Natural killer cell (primary cell): ENCODE measurements at places on chromosomes 6 and 20. TPM values are rescaled to one million over a fixed set of nuclear protein-coding genes. Genes with fewer than 3 reads are reported as not detected.
A peak's percentile ranks its signal among the peaks of the same experiment; 100 is the strongest.

GRCh38 chr20:25695532-25696370, 902 bp downstream of the ZNF337 start:
- no peaks in the 10 kb centered on the region for H3K27me3 ChIP-seq
- peak overlapping the region; percentile 60 for H3K27ac ChIP-seq
- DNase-seq, result no peak
- H3K4me1 ChIP-seq, result peaks cover 10% of the 10 kb centered on the region
- peaks cover 4% of the 10 kb centered on the region for H3K36me3 ChIP-seq

DNA sequence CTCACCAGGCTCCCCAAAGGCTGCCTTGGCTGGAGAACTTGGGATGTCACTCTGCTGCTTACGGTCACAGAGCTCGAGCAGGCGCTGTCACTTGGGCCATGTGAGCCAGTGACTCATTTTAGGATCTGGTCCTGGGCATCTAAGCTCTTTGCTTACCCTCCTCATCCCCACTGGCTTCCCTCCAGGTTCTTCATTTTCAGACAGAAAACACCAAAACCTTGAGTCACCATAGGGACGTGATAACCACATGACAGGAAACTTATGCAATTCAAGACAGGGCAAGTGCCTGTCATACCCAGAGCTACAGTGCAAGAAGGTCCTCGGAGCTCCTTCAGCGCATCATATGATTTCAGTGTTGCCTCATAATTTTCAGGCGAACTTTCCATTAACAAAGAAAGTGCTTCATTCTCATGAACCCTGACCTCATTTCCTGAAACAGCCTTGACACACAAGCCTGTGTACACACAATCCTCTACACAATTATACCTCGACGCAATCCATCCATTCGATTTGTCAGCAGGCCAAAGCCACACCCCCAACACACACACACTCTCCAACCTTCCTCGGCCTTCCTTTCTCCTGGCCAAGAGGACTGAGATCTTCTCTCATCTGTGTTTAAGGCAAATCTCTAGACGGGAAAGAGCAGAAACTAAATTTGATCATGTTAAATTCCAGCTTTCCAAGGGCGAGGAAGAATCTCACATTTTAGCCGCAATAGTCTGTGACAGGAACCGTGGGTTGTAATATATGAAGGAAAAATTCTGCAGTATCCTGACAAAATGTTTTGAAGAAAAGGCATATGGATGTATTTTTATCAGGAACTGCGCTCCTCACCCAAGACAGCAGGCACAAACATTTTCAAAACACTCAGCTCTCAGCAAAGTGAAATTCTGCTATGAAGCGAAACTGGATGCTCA, 25.3 kb downstream of the TBC1D7 start:
- peak overlapping the region; percentile 51 for H3K27ac ChIP-seq
- H3K4me3 ChIP-seq, result no peak overlapping the region
- H3K36me3 ChIP-seq, result peaks cover 56% of the 10 kb centered on the region
- no peaks in the 10 kb centered on the region for H3K27me3 ChIP-seq
- peak; percentile 69 for DNase-seq

DNA sequence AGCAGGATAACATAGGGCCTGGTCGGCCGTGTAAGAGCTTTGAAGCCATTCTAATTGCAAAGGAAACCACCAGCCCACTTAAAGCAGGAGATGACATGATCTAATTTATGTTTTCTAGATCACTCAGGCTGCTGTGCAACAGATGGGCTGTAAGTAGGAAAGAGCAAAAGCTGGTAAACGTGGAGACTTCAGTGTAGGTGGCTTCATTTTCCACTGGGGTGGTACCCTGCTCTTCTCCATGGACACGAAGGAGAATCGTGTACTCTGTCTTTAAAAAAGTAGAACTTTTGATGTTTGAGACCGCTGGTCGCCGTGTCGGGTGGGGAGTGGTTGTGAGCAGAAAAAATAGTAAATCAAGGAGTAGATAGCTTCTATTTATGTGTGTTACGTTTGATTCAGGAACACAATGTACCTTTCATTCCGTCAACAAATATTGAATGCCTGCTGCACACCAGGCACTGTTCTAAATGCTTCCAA, 6.4 kb downstream of the CASS4 start:
- peak overlapping the region; percentile 59 for H3K27ac ChIP-seq
- no peaks in the 10 kb centered on the region for H3K36me3 ChIP-seq
- DNase-seq, result peak; percentile 64

GRCh38 chr20:57061051-57061900, 205.2 kb downstream of the BMP7 start:
- H3K4me3 ChIP-seq, result no peak overlapping the region
- no peaks in the 10 kb centered on the region for H3K4me1 ChIP-seq
- no peak for DNase-seq
- H3K27ac ChIP-seq, result no peak overlapping the region
- no peaks in the 10 kb centered on the region for H3K36me3 ChIP-seq
- no peaks in the 10 kb centered on the region for H3K27me3 ChIP-seq

DNA sequence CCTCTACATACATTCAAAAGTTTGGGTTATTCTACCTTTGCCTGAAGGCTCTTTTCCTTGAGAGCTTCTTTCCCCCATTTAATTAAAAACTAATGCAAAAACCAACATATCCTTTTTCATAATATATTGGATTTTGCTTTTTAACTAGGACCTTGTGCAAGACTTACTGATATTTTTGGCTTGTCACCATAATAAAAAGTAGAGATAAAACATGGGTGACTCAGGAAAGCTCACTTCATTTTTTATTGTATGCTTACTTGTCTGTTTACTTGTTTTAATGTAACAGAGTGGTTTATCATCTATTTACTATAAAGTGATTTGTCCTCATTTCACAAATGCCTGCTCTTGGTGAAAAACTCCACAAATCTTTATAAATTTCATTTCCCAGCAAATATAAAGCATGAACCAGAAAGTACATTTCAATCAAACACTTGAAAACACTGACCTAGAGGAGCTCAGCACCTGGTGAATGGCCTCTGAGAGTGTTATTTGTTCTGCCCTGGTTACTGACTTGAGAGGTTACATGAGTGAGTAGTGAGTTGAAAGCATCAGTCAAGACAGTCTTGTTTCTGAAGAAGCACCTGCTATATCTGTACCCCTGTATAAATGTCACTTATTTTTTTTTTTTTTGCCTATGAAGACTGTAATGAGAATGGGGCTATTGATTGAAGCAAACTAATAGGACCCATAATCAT, 20.8 kb downstream of the ADGRG6 start:
- H3K4me1 ChIP-seq, result no peaks in the 10 kb centered on the region
- H3K4me3 ChIP-seq, result no peak overlapping the region
- no peaks in the 10 kb centered on the region for H3K27me3 ChIP-seq
- no peaks in the 10 kb centered on the region for H3K36me3 ChIP-seq
- DNase-seq, result no peak

The RNF39 gene
- not detected for total RNA-seq

The CRYBG1 gene
- 21.8 TPM for total RNA-seq

DNA sequence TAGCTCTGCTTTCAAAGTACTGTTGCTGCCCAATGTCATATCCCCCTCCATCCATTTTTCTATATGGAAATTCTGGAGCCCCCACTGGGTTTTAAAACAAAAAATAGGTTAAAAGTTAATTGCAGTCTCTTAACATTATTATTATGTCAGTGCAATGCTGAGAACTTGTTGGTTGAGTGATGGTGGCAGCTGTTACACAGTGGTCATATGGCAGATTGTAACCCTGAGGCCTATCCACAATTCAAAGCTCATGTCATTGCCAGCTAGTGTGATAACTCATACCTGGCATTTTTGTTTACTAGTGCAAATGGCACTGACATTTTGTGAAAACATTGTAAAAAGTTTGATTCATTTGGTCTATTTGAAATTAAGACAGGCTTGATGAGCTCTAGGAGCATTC, 305.7 kb upstream of the FLRT3 start:
- no peaks in the 10 kb centered on the region for H3K4me1 ChIP-seq
- no peaks in the 10 kb centered on the region for H3K27me3 ChIP-seq

The KCNK17 gene
- 0.24 TPM for total RNA-seq

DNA sequence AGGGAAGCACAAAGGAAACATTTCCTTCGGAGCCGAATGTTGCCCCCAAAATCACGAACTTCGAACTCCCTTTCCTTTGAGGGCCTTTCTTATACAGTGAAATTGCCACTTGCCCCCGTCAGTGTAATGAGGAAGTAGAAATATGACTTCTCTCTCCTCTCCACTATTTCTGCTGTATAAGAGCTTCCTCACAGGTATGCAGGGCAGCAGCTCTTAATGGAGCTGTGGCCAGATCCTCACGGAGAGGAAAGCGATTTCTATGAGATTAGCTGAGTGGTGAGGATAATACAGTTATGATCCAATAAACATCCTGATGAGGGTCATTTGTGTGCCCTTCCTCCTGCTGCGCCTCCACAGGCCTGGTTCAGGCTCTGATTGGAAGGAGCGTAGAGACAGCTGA, 10.8 kb upstream of the CPNE5 start:
- peaks cover 18% of the 10 kb centered on the region for H3K36me3 ChIP-seq
- DNase-seq, result no peak
- H3K4me1 ChIP-seq, result no peaks in the 10 kb centered on the region
- H3K4me3 ChIP-seq, result no peak overlapping the region
- H3K27me3 ChIP-seq, result no peaks in the 10 kb centered on the region
- H3K27ac ChIP-seq, result no peak overlapping the region
